Right atrium auricular region (tissue), 2 donors: ENCODE measurements at places on chromosomes 2 and 18. TPM values are rescaled to one million over a fixed set of nuclear protein-coding genes. Genes with fewer than 3 reads are reported as not detected.

Gene CDH2
- total RNA-seq = 269 TPM

Gene LAPTM4A
- total RNA-seq = 145 TPM

Gene CAPN14
- 0.16 TPM for total RNA-seq

Gene UPP2
- total RNA-seq = not detected

Gene RSAD2
- 1.5 TPM for total RNA-seq

Gene CCDC74B
- total RNA-seq = 1.1 TPM

Gene SLC4A3
- 270 TPM for total RNA-seq

Gene CNDP1
- total RNA-seq = not detected

Gene EXOC6B
- 80.5 TPM for total RNA-seq

Gene ANKRD30BL
- total RNA-seq = not detected

Gene PID1
- 9.1 TPM for total RNA-seq

Gene ATP6V1C2
- 0.44 TPM for total RNA-seq

Gene ACVR1C
- total RNA-seq = 0.67 TPM

Gene PCARE
- 0.79 TPM for total RNA-seq

Gene ABCG8
- not detected for total RNA-seq

Gene SP110
- total RNA-seq = 7.5 TPM

Gene SLC8A1
- 493 TPM for total RNA-seq

Gene DNAJC5G
- 0.59 TPM for total RNA-seq
